ENCODE measurements at places on chromosomes 3 and 15.

DNA sequence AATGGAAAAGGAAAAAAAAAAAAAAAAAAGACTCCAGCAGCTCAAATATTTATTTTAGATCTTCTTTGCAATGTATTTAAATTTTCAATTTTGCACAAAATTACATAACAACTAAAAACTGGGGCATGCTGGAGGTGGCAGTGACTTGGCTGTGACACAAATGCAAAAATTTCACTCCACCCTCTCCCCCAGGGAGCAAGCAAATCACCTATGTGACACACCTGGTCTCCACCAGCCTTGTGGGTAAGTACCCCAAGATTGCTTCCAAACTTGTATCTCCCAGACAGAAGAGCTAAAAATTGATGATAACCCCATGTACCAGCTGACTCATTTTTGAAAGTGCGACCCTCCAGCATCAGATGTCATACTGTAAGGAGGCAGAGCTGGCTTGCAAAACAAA lies 32.0 kb downstream of the UBE3A start:
- no peak for DNase-seq

GRCh38 chr3:158908187-158908734 lies 106.4 kb downstream of the MFSD1 start:
- no peak for DNase-seq

GRCh38 chr3:17965331-17965730 lies 222.9 kb upstream of the TBC1D5 start:
- no peak for DNase-seq

DNA sequence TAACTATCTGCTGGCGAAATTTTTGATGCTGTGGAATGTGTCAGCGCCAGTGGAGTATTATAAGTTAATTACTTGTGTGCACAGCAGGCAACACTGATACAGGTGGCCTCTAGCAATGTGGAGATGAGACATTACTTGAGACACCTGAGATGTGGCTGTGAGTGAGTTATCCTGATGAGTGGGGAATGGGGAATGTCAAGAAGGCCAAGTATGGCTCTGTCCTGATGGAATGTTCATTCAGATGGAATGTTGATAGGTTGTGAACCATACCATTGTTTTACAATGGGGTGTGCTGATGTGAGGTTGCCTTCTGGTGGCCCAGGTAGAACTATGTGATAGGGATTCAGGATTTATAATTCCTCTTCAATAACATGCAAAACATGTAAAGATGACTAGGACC lies 404.8 kb downstream of the PTPRG start:
- no peak for DNase-seq

DNA sequence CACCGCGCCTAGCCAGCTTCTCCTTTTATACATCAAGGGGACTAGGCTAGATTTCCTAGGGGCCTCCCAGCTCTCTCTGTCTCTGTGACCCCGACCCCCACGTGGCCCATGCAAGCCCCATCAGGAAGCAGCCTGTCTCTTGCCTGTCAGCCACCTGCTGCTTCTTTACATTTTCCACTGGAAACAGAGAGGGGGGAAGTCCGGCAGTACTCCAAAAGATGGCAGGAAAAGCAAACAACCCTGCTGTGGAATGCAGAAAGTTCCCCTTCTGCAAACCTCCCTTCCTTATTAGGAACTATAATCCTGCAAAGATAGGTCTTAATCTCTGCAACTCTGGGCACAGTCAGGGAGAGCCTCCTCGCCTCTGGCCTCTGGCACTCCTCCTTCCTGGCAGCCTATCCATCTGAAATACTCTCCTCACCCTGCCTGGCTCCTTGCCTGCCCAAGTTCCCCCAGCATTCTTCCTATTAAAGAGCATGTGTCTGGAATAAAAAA lies 47.4 kb upstream of the HACD2 start:
- DNase-seq: no peak

GRCh38 chr3:193869221-193870201 lies 266.4 kb upstream of the HES1 start:
- no peak for DNase-seq

GRCh38 chr15:26294059-26294689 lies 431.0 kb upstream of the ATP10A start:
- no peak for DNase-seq

DNA sequence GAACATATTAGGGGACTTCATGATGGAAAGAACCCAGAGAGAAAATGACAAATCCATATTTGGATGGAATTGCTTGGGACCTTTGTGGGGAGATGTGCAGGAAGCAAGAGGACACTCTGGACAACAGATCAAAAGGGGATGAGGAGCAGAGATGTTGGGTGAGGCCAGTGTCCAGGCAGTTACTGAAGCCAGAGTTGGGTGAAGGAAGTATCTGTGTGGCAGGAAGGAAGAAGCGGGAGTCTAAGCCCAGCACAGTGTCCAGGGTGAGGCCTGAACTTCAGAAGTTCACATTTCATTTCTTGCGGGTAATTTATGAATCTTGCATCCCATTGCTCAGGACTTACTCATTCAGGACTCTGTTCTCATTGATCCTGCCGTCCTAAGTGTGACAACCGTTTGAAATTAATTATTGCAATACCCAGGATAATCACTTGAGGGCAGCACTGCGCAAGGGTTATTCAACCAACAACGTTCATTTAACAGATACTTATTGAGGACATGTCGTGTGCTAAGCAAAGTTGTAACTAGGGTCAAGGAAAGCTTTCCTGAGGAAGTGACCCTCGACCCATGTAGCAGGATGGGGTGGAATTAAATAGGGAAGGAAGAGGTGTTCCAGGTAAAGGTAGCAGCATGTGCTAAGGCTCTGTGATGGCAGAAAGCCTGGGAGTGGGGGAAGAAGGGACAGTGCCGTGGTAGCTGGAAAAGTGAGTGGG lies 61.3 kb upstream of the CMTM8 start:
- DNase-seq: peak; percentile 80

GRCh38 chr15:94445566-94446160 lies 214.3 kb downstream of the MCTP2 start:
- DNase-seq: no peak

GRCh38 chr15:95295363-95295762 lies 1035.1 kb upstream of the NR2F2 start:
- no peak for DNase-seq

GRCh38 chr3:196335503-196335948 lies 2.7 kb downstream of the TM4SF19 start:
- DNase-seq: no peak

GRCh38 chr3:20111836-20112235 lies 71.6 kb downstream of the KAT2B start:
- no peak for DNase-seq

DNA sequence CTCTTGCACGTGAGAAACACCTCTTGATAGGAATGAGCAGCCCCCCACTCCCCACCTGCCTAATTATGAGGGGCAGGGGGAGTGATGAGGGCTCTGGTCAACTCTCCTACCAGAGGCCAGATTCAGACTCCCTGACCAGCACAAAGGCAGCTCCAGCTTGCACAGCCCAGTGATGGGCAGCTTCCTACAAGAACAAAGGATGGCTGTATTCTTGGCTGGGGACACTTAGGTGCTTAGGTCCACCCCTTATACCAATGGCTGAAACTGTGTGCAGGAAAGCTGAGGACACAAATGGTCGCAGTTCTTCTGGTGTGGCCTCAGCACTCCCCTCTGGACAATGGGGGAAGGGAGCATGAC lies 81.8 kb downstream of the IQSEC1 start:
- DNase-seq: no peak

DNA sequence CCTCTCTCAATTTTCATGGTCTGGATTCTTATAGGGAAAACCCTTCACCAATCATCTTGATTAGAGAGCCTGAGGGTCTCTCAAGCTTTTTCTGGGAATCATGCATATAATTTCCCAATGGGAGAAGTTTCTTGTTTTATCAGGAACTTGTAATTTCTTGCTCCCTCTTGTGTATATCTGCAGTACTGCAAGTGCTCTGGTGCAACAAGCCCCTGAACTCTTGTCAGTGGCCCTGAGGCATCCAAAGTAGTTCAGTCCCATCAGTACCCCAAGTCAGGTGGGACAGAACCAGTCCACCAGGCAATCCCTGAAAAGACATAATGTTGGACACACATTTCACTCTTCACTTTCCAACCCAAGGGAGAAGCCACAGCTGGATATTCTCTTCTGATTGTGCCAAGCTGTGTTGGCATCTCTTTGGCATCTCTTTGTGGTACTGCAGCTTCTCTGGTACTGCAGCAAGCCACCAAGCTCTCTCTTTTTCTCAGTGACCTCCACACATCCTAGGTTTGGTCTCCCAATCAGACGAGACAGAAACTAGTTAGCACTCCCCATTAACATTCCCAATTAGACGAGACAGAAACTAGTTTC lies 214.5 kb downstream of the ZIC4 start:
- DNase-seq: no peak

- no peak for DNase-seq
Measured at GRCh38 chr15:24861014-24861690, 93.6 kb upstream of the SNRPN start.

GRCh38 chr3:185316740-185317412 lies 46.1 kb upstream of the MAP3K13 start:
- no peak for DNase-seq

- no peak for DNase-seq
Measured at GRCh38 chr3:184505076-184505878, 56.3 kb upstream of the EPHB3 start.

DNA sequence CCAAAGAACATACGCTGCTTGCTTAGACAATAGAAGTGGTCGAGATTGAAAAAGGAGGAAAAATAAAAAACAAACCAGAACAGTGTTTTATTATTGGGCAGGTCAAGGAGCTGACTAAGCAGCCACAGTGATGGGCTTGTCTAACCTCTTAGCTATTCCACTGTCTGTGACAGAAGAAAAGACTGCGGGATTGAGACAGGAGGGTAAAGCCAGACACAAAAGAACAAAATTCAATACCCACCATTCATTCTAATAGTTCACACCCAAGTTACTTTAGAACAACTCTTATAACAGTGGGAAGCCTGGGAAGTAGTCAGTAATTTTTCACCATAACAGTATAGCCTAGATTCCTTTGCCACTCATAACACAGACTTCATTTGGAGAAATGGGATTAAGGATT lies 435.4 kb downstream of the MFSD1 start:
- no peak for DNase-seq

- no peak for DNase-seq
Measured at GRCh38 chr3:134608023-134608770, 42.6 kb downstream of the KY start.

DNA sequence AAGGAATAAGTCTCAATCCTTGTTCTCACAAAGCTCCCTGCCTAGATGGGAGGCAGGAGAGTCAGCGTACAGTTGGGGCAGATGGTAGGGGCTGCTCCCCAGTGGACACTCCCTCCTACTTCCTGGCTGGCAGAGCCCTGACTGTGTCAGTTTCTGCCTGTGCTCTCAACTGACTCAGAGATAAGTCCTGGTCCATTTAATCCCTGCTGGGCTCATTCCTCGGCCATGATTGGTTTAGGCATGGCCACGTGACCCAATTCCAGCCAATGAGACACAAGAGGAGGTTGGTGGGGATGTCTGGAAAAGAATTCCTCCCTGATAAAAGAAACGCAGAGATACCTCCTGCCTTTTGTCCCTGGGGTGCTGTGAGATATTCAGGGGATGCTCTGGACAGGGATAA lies 118.1 kb upstream of the SLC6A11 start:
- DNase-seq: no peak

DNA sequence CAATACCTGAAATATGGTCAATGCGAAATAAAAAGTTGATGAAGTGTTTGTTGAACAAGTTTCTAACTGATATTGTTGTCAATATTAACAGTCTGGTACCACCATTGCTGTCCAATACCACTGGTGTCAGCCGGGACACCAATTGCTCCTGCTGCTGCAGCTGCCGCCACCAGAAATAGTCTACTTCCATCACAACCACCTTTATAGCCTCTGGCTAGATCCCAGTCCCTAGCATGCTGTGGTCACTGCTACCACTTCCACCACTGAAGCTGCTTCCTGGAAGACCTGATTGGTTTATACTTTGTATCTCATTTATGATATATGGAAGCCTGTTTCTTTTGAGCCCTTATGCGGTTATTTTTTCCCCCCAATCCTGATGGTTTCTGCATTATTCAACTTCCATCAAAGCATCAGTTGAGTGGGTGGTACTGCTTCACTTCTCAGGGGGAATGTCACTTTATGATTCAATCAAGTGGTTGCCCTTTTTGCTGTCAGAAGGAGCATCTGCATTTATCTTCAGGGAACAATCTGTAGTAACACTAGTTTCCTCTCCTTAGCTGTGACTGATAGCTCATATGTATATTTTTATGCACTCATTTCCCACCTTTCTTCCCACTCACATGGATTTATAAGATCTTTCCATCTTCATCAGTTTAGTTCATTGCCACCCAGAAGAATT lies 11.7 kb downstream of the LNP1 start:
- no peak for DNase-seq

DNA sequence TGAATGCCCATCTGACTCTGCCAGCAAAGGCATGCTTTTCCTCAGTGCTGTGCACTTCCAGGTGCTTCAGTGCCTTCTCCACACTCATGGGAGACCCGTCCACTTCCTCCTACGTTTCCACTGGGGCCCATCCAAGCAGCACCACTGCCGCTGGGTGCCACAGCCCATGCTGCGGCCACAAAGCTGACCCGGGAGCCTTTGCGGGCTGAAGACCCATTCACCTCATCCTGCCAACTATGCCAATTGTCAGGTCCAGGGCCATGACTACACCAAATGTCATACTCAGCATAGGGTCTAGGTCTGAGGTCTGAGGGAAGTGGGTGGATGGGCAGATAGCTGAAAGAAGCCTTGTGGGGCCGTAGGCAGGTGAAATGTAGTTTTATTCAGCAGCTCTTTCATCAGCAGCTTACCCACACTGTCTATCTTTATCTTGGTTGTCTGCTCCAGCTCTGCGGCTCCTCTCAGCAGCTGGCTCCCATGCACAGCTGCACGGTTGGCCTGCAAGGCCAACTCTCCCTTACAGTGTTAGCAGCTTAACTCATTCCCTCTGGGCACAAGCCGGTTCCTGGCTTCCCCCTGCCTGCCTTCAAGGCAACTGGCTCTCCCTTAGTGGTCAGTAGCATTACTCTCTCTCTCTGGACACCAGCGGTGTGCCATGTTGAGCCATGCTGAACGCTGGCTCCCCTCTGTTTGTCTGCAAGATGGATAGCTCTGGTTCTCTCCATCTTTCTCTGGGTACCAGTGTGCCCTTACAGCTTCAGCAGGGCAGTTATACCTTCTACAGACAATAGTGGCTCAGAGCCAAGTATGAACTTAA lies 63.7 kb upstream of the SIAH2 start:
- no peak for DNase-seq

GRCh38 chr3:119669906-119670570 lies 7.2 kb downstream of the COX17 start:
- DNase-seq: no peak

GRCh38 chr3:72803573-72803972 lies 44.7 kb downstream of the SHQ1 start:
- DNase-seq: no peak

DNA sequence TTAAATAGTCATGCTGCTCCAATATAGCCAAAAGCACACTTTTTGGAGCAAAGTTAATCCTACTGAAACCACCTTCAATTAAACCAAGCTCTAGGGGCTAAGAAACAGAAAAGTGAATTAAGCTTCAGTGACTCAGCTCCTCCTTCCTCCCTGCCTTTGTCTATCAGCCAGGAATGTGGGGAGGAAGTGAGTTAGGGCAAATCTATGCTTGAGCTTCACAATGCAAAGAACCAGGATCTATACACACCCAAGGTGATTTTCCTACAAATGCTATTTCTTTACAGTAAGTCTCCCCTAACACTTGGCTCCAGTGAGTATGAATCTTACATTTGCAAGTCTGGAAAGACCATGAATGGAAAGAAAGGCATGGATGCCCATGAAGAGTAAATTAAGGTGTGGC lies 212.1 kb downstream of the P3H2 start:
- no peak for DNase-seq

- no peak for DNase-seq
Measured at GRCh38 chr3:174440253-174440701, 418.9 kb upstream of the NAALADL2 start.

All from activated CD4-positive, alpha-beta T cell treated with anti-CD3 and anti-CD28 coated beads for 4 hours (primary cell).